ENCODE measurements at places on chromosomes 16 and 17.

DNA sequence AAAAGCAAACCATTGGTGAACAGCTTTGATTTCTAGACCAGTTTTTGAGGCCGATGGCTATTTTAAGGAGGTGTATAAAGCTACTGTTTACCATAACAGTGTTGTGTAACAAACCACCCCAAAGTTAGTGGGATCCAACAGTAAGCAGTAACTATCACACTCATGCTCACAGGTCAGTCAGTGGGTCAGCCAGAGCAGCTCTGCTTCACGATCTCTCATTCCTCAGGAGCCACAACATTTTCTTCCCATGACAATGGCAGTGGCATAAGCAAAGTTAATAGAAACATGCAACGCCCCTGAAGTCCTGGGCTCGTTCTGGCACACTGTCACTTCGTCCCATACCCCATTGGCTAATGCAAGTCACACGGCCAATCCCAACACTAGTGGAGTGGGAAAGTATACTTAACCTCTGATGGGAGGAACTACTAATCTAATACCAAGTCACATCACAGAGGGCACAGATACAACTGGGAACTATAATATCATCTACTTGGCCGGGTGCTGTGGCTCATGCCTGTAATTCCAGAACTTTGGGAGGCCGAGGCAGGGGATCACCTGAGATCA, 28.0 kb upstream of the B4GALNT2 start:
- no peak for DNase-seq

GRCh38 chr16:8848231-8848938, 20.4 kb downstream of the CARHSP1 start:
- no peak for DNase-seq

- no peak for DNase-seq
These were observed 112.1 kb downstream of the ADAMTS18 start for GRCh38 chr16:77322757-77323156.

DNA sequence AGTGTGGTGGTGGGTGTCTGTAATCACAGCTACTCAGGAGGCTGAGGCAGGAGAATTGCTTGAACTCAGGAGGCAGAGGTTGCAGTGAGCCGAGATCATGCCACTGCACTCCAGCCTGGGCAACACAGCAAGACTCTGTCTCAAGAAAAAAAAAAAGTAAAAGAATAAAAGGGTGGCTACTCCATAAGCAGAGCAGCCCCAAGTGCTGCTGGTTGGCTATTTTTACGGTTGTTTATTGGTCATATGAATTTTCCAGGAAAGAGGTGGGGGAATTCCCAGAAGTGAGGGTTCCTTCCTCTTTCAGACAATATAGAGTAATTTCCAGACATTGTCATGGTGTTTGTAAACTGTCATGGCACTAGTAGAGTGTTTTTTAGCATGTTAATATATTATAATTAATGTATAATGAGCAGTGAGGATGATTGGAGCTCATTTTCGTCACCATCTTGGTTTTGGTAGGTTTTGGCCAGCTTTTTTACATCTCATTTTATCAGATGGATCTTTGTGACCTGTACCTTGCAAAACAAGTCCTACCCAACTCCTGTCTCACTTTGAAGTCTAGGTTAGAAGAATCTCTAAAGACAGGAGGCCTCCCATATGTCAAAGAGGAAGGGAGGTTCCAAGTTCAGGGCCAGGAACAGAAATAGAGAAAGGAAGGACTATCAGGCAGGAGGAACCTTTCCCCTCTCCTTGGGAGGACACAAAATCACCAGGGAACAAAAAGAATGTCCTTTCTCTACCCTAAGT, 39.1 kb downstream of the HOXB1 start:
- DNase-seq, result no peak

DNA sequence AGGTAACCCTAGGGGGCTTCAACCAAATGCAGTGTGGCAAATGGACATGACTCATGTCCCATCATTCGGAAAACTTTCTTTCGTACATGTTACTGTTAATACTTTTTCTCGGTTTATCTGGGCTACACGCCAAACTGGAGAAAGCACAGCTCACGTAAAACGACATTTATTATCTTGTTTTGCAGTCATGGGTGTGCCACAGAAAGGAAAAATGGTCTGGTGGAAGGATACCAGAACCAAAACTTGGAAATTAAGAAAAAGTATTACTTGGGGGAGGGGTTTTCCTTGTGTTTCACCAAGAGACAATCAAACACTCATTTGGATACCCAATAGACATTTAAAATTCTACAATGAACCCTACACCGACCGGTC, 23.6 kb downstream of the ALOX15B start:
- DNase-seq, result no peak

DNA sequence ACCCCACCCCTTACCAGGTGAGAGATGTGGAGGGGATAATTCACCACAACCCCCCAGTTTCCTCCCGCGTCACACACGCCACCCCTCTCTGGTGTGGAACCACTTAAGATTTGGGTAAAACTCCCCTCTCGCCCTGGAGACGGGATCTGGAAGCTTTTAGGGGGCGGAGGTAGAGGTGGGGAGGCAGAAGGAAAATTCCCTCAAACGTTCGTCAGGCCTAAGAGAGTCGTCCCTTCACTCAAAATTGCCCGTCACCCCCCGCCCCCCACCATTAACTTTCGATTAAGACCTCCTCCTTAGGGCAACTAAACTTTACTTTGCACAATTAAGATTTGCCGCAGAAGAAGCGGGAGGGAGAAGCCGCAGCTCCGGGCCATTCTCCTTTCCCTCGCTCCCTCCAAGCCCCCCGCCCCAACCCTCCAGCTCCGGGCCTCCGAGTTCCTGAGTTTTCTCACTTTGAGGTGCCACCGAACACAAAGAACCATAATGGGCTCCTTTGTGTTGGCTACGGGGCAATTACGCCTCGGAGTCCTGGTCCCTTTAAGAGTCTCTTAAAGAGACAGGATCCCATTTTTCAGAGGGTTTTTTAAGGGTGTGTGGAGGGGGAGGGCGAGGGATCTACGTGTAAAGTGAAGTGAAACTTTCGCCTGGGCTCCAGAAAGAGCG, 985 bp upstream of the FZD2 start:
- no peak for DNase-seq

GRCh38 chr16:46899443-46900143, 15.4 kb downstream of the GPT2 start:
- no peak for DNase-seq

GRCh38 chr16:1580256-1580655, 31.6 kb downstream of the IFT140 start:
- DNase-seq, result no peak

GRCh38 chr16:23690771-23691482, 12.2 kb downstream of the PLK1 start:
- DNase-seq, result no peak

- no peak for DNase-seq
These were observed 83.3 kb downstream of the NOG start for GRCh38 chr17:56676810-56677209.

- DNase-seq, result no peak
These were observed 52.0 kb downstream of the BAIAP2 start for GRCh38 chr17:81086789-81087551.

DNA sequence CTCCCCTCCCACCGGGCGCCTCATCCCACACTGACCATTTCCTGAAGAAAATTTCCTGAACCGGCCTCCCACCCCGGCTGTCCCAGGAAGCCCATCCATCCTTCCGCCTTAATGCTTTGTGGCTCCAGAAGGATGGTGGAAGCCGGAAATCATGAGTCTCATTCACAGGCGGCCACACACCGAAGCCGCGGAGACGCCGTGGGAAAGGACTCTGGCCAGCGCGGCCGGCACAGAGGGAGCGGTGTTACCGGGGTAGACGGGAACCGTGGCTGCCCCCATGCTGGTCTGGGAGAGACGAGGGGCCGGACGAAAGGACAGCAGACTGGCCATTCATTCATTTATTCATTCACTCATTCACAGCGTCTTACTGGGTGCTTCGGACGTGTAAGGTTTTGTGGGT, 326.8 kb downstream of the SEC14L1 start:
- no peak for DNase-seq

GRCh38 chr16:29756654-29757053, 10.9 kb upstream of the C16orf54 start:
- no peak for DNase-seq

DNA sequence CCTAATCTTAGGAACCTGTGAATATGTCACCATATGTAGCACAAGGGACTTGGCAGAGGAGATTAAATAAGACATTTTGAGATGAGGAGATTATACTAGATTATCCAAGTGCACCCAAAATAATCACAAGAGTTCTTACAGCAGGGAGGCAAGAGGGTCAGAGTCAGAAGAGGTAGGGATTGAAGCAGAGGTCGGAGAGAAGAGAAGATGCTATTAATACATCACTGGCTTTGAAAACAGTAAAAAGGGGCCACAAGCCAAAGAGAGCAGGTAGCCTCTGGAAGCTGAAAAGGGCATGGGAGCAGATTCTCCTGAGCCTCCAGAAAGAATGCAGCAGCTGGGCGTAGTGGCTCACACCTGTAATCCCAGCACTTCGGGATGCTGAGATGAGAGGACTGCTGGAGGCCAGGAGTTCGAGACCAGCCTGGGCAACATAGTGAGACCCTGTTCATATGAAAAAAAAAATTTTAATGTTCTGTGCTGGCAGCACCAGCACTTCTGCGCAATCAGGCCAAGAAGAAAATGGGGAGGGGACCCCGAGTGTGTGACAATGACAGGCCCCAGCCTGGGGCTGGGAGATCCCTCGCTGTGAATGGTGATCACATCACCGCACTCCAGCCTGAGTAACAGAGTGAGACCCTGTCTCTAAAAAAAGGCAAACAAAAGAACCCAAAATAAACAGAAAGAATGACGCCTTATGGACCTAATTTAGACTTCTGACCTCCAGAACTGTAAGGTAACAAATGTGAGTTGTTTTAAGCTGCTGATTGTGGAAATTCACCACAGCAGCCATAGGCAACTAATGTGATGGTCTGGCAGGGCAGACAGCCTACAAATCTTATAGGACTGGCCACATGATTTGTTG, 275.4 kb downstream of the MRTFB start:
- no peak for DNase-seq

GRCh38 chr16:19400711-19401110, 17.0 kb upstream of the TMC5 start:
- no peak for DNase-seq

GRCh38 chr17:8963647-8964258, 1.8 kb downstream of the PIK3R5 start:
- DNase-seq, result no peak

- no peak for DNase-seq
These were observed 26.1 kb downstream of the SPG7 start for GRCh38 chr16:89534252-89534756.

- DNase-seq, result peak; percentile 74
These were observed at the start of gene ENO3 for GRCh38 chr17:4950746-4951204. Gene ENO3, plus strand, starts transcription at chr17:4951119. Its CDS starts 711 bp downstream, at chr17:4951830.

- DNase-seq, result no peak
These were observed 23.9 kb upstream of the NLK start for GRCh38 chr17:28018439-28019070.

DNA sequence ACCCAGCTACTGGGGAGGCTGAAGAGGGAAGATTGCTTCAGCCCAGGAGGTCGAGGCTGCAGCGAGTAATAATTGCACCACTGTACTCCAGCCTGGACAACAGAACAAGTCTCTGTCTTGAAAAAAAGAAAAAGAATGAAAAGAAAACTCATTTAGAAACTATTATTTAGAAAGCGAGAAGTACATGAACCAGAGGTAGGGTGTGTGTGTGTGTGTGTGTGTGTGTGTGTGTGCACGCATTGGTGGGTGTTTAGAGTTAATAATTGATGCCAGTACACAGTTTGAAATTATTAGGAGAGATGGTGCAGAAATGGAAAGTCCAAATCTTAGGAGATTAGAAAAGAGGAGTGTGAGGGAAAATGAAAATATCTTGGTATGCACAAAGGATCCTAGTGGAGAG, 106.6 kb downstream of the MRTFB start:
- no peak for DNase-seq

- no peak for DNase-seq
These were observed 13.2 kb upstream of the MRTFB start for GRCh38 chr16:14057878-14058382.

DNA sequence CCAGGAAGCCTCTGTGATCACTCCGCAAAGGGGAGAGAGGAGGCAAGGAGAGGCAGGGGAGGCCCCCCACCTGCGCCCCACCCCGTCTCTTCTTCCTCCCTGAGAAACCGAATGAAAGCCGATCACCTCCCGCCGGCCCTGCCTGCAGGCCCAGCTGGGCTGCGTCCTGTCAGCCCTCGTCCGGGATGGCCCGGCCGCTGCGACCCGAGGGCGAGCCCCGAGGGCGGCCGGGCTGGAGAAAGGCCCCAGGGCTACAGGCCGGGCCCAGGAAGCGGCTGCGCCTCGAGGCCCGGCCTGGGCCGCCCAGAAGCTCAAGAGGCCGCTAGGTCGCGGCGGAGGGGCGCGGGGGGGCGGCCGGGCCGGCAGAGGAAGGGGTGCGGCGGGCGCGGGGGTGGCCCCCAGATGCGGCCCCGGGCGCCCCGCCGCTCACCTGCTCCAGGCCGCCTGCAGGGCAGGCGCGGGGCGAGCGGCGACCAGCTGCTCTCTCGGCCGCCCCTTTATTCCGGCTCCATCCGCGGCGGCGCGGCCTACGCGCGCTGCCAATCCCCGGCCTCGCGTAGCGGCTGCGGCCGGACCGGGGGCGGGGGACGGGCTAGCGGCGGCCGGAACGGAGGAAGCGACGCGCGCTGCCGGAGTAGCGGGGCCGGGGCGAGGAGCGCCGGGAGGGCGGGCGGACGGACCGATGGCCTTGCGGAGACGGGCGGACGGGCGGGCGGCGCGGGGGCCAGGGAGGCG, at the start of gene ZNF319:
Gene ZNF319 (minus strand): TSS at position 702 of the 735 bp plus-strand sequence. CDS start 2,407 bp downstream, outside the sequence.
- no peak for DNase-seq

DNA sequence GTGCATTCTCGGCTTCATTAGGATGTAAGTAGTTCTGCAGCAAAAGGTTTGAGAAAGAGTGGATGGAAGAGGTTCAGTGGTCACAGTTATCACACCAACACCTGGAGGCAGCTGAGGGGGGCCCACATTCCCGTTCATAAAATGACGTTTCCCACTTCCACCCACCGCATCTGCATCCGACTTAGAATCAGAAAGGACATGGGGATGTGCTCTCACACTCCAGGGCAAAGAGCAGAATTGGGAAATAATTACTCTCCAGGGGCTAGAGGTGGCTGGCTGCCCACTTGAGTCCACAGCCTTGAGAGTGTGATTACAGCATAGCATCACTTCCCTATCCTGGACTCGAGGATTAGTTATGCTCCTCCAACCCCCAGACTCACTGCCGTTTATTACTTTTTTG, 122.0 kb downstream of the CPPED1 start:
- DNase-seq, result no peak
